ENCODE measurements at places on chromosomes 2 and 18.

DNA sequence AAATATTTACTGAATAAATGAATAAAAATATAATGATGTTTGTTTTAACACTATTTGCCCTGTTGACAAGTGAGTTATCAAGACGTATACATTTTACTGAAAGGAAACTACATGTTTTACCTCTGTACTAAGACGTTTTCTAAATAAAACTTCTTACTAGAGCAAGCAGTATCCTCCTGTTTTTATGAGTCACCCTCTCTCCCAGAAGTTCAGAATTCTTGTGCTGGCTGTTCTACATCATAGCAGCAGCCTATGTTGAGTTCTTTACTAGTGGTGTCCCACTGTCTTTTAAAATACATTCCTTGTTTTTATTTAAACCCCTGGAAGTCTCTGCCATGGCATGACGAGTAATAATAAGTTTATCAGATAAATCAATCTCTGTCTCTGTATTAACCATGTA is 297.4 kb downstream of the CALCRL start:
- no peak for DNase-seq

- DNase-seq: no peak
Observed at GRCh38 chr18:79458131-79458838, 62.6 kb downstream of the NFATC1 start.

GRCh38 chr2:174078275-174078674 is 113.1 kb upstream of the SP3 start:
- no peak for DNase-seq

GRCh38 chr2:231388725-231389346 is 6.7 kb upstream of the B3GNT7 start:
- DNase-seq: no peak

GRCh38 chr2:207331674-207332073 is 165.9 kb upstream of the KLF7 start:
- DNase-seq: no peak

DNA sequence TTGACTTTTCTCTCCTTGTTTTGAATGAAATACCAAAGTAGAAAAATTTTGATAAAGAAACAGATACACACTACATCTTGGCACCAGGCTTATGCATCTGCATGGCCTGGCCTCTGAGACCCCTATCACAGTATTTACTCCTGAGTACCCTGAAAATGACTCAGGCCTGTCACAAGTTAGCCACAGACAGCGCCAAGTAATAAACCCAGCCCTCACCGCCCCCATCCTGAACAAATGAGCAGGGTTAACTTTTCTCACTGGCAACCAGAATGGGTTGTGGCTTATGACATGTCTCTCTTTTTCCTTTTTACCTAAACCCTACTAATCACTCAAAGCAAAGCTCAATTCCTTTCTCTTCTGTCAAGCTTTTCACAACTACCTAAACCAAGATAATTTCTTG is 35.3 kb downstream of the SPRED2 start:
- DNase-seq: no peak

DNA sequence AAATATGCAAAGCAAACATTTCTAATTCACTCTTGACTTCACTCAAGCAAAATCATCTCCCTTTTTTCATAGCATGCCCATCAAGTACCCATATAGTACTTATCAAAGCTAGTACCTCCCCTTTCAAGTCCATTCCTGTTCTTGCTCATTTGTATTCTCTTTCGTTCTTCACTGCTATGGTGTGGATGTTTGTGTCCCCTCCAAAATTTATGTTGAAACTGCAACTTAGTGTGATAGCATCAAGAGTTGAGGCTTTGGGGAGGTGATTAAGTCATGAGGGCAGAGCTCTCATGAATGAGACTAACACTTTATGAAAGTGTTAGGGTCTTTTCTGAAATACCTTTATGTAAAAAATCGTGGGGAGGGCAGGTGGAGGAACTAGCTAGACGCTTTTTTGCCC is 52.9 kb downstream of the RNU4ATAC start:
- no peak for DNase-seq
